Activated CD4-positive, alpha-beta T cell treated with anti-CD3 and anti-CD28 coated beads, Interleukin-2, amount 50 U/mL, for 16 hours (primary cell): ENCODE measurements at places on chromosomes 3 and 15.

GRCh38 chr3:27827041-27827440 lies 104.9 kb upstream of the EOMES start:
- DNase-seq, result no peak

GRCh38 chr15:95470997-95471689 lies 859.4 kb upstream of the NR2F2 start:
- no peak for DNase-seq

DNA sequence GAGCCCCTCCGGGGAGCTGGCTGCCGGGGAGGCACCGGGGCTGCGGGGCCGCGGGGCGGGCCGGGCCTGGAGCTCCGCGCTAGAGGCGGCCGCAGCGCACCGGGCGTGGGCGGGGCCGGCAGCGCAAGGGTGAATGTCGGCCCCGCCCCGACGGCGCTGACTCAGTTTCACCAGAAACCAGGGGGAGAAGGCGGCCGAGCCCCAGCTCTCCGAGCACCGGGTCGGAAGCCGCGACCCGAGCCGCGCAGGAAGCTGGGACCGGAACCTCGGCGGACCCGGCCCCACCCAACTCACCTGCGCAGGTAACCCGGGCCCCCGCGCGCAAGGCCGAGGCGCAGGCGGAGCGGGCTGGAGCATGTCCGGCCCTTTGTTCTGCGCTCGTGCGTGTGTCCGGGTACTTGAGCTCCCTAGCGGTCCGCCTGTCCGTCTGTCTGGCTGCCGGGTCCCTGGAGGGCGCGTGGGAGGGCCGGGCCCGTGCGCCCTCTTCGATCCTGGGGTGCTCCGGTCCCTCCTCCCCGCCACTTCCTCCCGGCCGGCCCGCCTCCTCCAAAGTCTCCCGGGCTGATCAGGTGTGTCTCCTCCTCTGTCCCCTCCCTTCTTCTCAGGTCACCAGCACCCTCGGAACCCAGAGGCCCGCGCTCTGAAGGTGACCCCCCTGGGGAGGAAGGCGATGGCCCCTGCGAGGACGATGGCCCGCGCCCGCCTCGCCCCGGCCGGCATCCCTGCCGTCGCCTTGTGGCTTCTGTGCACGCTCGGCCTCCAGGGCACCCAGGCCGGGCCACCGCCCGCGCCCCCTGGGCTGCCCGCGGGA lies at the start of gene SPINT1:
Gene SPINT1, plus strand, starts transcription at position 164 of the 811 bp plus-strand sequence. Its CDS starts 507 bp downstream, at position 671.
- peak; percentile 24 for DNase-seq

GRCh38 chr15:34266751-34267150 lies 41.9 kb downstream of the EMC4 start:
- no peak for DNase-seq

DNA sequence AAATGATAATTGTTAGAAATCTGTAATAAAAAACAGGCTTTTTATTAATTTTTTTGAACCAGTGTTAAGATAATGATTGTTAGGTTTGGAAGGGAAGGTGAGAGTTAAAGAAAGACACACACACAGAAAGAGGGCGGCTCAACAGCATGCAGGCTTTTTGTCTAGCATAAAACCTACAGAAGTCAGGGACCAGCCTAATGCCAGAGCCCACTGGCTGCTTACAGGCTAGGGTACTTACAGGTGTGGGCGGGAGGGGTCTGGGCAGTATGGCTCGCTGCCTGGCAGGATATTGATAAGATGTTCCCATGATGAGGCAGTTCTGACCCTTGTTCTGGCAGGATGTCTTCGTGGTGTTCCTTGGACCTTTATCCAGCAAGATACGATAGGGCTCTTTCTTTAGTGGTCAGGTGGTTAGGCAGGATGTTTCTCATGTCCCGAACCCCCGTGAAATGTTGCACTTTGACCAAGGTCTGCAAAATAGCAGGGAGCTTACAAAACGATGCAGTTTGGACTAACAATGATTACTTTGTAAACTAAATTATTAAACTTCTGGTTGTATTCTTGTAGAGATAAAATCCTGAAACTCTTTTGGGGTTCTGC lies 84.7 kb downstream of the DCUN1D1 start:
- DNase-seq, result no peak

DNA sequence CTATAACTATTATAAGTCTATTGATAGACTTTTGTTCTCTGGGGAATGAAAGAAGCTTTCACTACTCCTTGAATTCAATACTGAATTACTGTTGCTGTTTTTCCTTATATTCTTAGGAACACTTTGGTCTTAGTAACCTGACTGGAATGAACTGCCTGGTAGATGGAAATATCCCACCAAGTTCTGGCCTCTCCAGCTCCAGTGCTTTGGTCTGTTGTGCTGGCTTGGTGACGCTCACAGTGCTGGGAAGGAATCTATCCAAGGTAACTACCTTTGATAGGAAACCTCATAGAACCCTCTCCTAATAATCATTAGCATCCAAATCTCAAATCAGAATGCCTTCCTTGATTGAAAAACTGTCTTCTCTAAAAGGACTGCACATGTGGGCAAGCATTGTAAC lies 69.1 kb downstream of the GALK2 start:
- DNase-seq, result no peak

DNA sequence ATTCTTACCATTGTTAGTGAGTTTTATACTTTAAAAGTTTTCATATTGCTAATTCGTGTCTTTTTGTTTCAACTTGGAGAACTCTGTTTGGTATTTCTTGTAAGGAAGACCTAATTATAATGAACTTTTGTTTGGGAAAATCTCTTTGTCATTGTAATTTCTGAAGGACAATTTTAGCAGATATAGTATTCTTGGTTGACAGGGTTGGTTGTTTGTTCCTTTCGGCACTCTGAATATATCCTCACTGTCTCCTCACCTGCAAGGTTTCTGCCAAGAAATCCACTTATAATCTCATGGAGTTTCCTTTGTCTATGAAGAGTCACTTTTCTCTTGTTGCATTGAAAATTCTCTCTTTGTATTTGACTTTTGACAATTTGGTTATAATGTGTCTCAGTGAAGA lies 225.2 kb upstream of the NR2E3 start:
- no peak for DNase-seq

GRCh38 chr3:53802256-53802880 lies 43.9 kb downstream of the CHDH start:
- DNase-seq, result no peak

DNA sequence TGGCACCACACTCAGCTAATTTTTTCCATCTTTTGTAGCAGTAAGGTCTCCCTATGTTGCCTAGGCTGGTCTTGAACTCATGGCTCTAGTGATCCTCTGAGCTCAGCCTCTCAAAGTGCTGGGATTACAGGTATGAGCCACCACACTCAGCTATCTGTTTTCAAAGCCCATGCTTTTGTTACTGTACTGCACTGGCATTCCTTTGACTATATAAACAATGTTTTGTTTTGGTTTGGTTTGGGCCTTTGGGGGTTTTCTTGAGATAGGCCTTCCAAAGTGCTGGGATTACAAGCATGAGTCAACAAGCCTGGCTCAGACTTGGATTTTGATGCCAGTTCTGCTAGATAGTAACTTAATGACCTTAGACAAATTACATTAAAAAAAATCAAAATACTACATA lies 89.7 kb upstream of the GK5 start:
- DNase-seq, result no peak

- DNase-seq, result no peak
Measured at GRCh38 chr3:117477214-117477755, 767.7 kb downstream of the TUSC7 start.

- DNase-seq, result no peak
Measured at GRCh38 chr15:77454951-77455350, 34.3 kb downstream of the HMG20A start.

DNA sequence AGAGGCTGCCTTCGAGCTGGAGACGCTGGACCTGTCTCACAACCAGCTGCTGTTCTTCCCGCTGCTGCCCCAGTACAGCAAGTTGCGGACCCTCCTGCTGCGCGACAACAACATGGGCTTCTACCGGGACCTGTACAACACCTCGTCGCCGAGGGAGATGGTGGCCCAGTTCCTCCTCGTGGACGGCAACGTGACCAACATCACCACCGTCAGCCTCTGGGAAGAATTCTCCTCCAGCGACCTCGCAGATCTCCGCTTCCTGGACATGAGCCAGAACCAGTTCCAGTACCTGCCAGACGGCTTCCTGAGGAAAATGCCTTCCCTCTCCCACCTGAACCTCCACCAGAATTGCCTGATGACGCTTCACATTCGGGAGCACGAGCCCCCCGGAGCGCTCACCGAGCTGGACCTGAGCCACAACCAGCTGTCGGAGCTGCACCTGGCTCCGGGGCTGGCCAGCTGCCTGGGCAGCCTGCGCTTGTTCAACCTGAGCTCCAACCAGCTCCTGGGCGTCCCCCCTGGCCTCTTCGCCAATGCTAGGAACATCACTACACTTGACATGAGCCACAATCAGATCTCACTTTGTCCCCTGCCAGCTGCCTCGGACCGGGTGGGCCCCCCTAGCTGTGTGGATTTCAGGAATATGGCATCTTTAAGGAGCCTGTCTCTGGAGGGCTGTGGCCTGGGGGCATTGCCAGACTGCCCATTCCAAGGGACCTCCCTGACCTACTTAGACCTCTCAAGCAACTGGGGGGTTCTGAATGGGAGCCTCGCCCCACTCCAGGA lies 21.1 kb downstream of the NRROS start:
- no peak for DNase-seq

GRCh38 chr15:27648359-27648758 lies 450.8 kb downstream of the OCA2 start:
- DNase-seq, result no peak

DNA sequence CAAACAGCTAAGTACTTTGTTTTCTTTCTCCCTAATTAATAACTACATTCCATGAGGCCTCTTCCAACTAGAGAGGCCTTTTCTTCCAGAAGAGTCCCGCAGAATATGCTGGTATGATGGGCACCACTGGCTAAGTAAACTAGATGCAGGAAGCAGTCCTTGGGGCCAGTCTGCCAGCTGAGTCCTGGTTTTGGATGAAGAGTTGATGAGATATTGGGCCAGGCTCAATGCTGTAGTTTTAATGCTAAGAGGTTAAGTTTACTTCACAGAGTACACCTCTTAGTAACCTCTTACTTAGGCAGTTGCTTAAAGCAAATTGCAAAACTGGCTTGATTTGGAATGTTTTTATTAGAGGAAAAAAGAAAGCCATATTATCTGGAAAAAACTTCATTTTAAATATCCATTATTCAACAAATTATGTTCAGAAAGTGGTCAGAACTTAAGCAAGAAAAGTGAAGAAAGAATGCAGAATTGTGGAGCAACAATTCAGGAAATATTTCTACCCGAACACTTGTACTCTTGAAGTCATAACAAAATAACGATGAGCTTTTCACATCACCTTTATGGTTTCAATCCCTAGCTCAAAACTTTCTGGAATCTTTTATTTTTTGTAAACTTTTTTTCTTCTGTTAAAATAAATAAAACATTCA lies 178.4 kb upstream of the CDIN1 start:
- DNase-seq, result no peak

- DNase-seq, result no peak
Measured at GRCh38 chr3:5036392-5036766, 57.1 kb downstream of the BHLHE40 start.

GRCh38 chr3:136277634-136278033 lies 27.5 kb downstream of the PCCB start:
- DNase-seq, result no peak

GRCh38 chr15:74400313-74400860 lies 32.9 kb upstream of the CYP11A1 start:
- peak; percentile 60 for DNase-seq

- no peak for DNase-seq
Measured at GRCh38 chr3:73192036-73192738, 130.7 kb downstream of the EBLN2 start.

- DNase-seq, result no peak
Measured at GRCh38 chr3:16461463-16462245, 51.8 kb downstream of the RFTN1 start.

DNA sequence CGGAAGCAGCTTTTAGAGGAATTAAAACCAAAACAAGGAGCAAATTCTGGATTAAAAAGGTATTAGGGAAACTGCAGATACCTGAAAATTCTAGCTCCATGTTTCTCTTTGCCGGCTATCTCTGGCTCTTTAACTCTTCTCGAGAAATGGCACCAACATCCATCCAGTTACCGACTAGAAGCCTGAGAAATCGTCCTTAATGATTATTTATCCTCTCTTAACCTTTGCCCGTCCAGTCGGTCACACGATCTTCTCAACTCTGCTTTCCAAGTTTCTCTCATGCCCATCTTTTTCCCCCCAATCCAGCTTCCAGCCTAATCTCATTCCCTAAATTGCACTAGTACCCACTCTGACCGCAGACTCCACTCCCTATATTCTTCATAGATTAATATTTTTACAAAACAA lies 596 bp upstream of the SGO1 start:
- DNase-seq, result no peak

DNA sequence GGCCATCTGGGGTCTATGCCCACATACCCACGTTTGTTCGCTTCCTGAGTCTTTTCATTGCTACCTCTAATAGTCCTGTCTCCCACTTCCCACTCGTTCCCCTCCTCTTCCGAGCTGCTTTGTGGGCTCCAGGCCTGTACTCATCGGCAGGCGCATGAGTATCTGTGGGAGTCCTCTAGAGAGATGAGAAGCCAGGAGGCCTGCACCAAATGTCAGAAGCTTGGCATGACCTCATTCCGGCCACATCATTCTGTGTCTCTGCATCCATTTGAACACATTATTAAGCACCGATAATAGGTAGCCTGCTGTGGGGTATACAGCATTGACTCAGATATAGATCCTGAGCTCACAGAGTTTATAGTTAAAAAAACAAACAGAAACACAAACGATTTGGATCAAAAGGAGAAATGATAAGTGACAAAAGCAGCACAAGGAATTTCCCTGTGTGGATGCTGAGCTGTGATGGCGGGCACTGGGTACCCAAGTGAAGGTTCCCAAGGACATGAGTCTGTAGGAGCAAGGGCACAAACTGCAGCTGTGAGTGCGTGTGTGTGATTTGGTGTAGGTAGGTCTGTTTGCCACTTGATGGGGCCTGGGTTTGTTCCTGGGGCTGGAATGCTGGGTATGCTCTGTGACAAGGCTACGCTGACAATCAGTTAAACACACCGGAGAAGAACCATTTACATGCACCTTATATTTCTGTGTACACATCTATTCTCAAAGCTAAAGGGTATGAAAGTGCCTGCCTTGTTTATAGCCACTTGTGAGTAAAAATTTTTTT lies 35.9 kb downstream of the NR1I2 start:
- no peak for DNase-seq

DNA sequence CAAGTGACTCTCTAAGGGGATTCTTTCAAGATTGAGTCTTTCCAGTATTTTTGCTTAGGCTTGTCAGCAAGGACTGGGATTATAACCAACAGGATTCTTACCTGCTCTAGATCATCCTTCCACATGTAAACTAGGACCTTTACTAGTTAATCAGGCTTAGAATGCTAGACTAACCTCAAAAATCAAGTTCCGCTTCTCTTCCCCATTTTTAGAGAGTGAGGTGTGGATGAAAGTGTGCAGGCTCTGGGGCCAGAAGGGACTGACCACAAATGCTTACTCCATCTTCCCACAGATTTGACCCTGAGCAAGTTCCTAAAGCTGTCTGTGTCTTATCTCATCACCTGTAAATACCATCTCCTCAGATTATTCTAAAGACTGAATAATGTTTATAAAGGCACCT lies 89.5 kb upstream of the IL12A start:
- no peak for DNase-seq

GRCh38 chr3:99344216-99344615 lies 294.2 kb upstream of the COL8A1 start:
- DNase-seq, result no peak
